Muscle of leg (tissue), 16 donors: ENCODE measurements at places on chromosomes 7 and 10. TPM values are rescaled to one million over a fixed set of nuclear protein-coding genes. Genes with fewer than 3 reads are reported as not detected.

The IDI2 gene
- not detected for polyA plus RNA-seq

- peak; percentile 16 for DNase-seq
Measured at GRCh38 chr7:43646603-43647338, 63.9 kb downstream of the STK17A start.

The NOS3 gene
- 5.0 TPM for polyA plus RNA-seq

DNA sequence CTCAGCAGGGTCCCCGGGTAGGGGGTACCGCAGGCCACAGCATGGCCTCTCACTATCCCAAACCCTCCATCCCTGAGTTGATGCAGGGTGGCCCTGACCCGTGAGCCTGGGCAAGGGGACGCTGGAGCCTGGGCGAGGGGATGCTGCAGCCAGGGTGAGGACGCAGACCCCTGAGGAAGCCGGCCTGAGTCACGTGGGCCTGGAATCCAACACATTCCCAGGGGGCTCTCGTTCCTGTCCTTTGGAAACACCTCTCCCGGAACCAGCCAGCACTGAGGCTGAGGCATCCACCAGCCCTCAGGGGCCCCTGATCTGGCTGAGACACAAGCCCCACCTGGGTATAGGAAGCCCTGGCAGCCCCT, 61.5 kb upstream of the NKX6-2 start:
- no peak for DNase-seq

GRCh38 chr7:1454542-1454941, 4.7 kb downstream of the MICALL2 start:
- DNase-seq: no peak

The GPR22 gene
- not detected for polyA plus RNA-seq

DNA sequence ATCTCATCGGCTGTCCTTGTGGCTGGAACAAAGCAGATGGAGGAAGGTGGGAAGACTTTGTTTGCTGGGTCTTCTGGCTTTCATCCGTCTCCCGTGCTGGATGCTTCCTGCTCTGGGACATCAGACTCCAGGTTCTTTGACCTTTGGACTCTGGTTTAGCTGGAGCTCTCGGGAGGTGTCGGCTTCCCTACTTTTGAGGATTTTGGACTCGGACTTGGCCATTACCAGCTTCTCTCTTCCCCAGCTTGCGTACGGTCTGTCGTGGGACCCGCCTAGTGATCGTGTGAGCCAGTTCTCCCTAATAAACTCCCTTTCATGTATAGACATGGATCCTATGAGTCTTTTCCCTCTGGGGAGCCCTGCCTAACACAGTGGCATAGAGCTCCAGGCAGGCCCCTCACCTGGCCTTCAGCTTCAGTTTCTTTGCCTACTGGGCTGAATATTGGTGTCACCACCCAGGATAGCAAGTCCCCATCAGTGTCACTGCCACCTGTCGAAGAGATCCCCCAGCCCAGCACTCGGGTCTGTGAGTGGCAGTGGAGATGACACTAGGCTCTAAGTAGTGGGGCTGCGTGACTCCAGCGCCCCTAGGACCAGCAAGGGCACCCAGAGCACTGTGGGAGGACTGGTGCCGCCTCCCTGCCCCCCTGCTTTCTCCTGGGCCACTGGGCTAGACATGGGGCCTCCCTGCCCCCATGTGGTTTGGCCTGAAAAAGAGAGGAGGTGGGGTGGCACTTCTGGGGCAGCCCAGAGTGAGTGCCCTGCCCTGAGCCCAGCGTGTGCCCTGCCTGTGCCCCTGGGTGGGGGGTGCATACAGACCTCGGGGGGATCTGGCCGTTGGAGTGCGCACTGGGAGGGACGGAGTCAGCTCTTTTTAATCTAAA, 135.6 kb downstream of the LHPP start:
- no peak for DNase-seq

- DNase-seq: no peak
Measured at GRCh38 chr10:57790703-57791102, 477.0 kb downstream of the IPMK start.

The ICA1 gene
- 3.6 TPM for polyA plus RNA-seq

- no peak for DNase-seq
Measured at GRCh38 chr10:48481385-48481784, 123.5 kb downstream of the ARHGAP22 start.

DNA sequence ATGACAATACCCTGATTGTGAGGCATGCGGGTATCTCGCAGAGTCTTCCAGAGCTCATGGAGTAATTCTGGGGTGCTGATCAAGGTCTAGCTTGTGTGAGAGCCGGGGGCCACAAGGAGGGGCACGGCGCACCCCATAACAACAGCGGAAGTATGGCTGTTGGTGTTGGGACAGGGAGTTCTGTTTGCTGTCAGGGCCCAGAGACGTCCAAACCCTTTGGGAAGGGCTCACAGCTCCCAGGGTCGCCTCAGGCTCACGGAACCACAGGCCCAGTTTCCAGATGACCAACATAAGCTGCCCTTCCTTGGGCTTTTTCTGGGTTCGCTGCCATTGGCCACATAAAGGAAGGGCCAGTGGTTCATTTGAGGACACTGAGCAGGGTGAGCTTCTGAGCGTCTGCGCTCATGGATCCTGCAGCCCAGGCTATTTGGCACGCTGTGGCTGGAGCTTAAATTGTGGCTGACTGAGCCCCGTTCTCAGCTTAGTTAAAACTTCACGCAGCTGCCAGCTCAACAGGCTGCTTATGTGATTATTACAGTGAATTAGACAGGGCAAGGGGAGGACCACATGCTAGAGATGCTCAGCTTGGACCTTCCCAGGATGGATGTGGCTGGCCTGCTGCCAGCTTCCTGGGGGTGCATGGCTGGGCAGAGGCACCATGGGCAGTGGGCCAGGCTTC, 92.3 kb downstream of the DNAJB6 start:
- DNase-seq: peak; percentile 75

GRCh38 chr10:31004611-31005193, 27.0 kb downstream of the ZNF438 start:
- DNase-seq: no peak

- no peak for DNase-seq
Measured at GRCh38 chr7:106885652-106886051, 20.6 kb downstream of the PIK3CG start.

DNA sequence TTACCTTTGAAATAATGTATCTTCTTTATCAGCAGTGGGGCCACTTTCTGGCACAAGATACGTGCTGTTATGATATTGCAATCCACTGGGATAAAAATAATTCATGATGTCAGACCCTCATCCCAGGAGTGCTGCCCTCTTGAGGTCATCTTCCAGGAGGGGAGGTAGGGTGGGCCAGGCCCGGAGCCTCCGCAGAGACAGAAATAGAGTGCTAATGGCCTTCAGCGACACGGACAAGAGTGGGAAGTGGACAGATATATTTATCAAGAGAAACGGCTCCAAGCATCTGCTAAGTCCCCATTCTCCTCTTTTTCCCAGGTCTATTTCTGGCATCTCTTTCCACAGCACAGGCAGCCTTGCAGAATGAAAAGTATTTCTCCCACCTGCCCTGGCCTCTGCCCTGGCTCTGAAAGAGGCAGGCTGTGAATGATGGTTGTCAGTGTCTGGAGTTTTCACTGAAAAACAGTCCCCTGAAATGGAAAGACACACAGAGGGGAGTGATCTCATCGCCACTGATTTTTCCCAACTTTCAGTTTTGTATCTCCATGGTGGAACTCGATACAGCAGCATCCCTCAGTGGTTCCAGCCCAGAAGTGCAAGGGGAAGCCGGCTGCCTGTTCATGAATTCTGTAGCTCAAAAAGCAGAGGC, 251.7 kb upstream of the MYO3A start:
- DNase-seq: peak; percentile 77

- peak; percentile 46 for DNase-seq
Measured at GRCh38 chr7:16670021-16670420, 24.0 kb downstream of the BZW2 start.

The NOBOX gene
- not detected for polyA plus RNA-seq

DNA sequence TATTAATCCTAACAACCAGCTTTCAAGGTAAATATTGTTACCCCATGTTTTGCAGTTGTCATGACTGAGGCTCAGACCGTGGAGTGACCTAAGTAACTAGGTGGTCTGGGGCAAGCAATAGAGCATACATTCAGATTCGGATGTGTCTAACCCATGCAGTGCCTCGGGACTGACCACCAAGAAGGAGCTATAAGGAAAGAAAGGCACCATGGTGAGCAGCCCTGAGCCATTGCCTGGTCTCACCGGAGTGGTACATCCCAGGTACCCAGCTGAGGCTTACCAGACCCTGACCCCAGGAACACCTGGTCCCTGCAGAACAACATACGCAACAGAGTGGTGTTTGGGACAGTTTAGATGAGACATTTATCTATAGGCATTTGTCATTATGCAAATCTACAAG, 175.5 kb upstream of the ZMIZ1 start:
- no peak for DNase-seq

DNA sequence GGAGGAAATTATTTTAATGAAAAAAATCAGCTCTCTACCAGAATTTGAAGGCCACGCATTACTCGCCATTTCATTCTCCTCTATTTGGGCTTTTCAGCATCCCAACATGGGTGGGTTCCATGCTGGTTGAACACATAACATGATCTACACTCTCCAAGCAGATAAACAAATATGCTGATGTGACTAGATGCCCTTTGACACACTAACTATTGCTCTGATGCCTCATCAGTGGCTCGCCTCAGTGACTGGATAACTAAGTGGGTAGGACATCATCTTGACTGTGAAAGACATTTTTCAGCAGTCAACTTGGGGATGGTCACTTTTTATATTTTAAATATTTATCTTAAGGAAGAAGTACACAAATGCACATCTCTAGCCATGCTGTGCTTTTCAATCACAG, 113.9 kb upstream of the LAMB4 start:
- DNase-seq: no peak
